Activated CD4-positive, alpha-beta T cell treated with anti-CD3 and anti-CD28 coated beads for 36 hours (primary cell): ENCODE measurements at places on chromosomes 16 and 17. TPM values are rescaled to one million over a fixed set of nuclear protein-coding genes. Genes with fewer than 3 reads are reported as not detected.

- H3K4me3 ChIP-seq, result no peak overlapping the region
- no peak for DNase-seq
- peaks cover 35% of the 10 kb centered on the region for H3K27me3 ChIP-seq
- no peak overlapping the region for H3K27ac ChIP-seq
- H3K36me3 ChIP-seq, result no peaks in the 10 kb centered on the region
These were observed 74.0 kb upstream of the SIAH1 start for GRCh38 chr16:48459167-48459566.

DNA sequence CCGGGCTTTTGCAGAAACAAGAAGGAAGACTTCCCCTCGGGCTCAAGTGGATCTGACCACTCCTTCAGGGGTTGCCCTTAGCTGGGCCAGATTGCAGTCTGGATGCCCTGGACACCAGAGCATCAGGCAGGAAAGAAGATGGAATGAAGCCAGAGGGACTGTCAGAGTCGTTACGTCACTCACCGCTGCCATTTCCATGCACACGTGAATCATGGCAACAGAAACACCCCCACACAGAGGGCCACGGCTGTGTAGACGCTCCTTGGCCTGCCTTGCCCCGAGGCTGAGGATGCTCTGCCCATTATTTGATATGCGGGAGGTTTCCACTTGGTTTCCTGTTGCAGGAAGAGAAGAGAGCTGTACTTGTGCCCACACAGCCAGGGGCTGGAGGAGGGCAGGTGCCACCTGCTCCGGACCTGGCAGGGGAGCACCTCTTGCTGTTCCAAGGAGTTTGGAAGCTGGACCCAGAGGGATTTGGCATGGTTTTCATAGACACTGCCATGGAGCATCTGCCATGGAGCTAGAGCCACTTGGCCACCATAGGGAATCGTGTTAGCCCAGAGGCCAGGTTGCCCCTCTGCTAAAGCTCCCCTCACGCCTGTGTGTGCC is 29.4 kb downstream of the RBFOX3 start:
- no peak overlapping the region for H3K27ac ChIP-seq
- no peaks in the 10 kb centered on the region for H3K4me1 ChIP-seq
- no peak for DNase-seq

DNA sequence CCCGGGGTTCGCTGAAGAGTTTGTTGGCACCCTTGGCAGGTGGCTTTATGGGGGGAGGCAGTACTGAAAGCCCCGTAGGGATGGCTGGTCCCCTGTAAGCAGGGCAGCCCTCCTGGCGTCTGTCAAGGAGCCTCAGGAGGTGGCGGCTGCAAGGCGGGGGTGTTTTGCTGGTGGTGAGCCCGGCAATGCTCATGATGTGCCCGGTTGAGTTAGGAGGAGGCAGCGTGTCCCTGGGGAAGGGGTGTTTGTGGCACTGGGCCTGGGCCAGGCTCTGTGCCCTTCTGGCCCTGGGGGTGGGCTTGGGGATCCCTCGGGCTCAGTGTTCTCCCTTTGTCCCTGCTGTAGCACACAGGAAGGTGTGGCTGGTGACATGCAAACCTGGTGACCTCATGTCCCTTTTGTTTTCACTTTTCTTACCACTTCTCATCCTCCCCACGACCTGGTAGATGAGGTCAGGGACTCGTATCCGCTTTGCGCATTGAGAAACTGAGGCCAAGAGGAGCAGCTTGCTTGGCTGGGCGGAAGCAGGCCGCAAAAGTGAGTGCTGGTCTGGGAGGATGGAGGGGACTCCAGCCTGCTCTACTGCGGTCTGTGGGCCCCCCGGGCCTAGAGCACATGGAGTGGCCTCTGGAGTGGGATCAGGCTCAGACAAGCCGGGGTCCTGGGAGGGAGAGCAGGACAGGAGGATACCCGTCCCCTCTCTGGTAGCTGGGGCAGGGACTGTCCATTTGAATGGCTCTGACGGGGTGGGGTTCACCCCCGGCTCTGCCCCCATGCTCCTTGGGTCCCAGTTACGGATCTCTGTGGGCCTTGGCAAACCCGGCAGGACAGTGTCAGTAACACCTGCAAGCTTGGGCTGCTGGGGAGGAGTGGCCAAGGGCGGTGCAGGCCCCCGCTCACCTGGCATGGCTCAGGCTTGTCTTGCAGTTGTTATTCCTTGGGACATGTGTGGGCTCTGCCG is 2.2 kb downstream of the SNN start:
- no peaks in the 10 kb centered on the region for H3K36me3 ChIP-seq
- no peaks in the 10 kb centered on the region for H3K27me3 ChIP-seq
- peak; percentile 45 for DNase-seq
- peak overlapping the region; percentile 69 for H3K27ac ChIP-seq

- no peak overlapping the region for H3K27ac ChIP-seq
- H3K4me3 ChIP-seq, result no peak overlapping the region
- peaks cover 12% of the 10 kb centered on the region for H3K27me3 ChIP-seq
- DNase-seq, result no peak
- no peaks in the 10 kb centered on the region for H3K4me1 ChIP-seq
These were observed 300.6 kb upstream of the CDH5 start for GRCh38 chr16:66065925-66066324.

DNA sequence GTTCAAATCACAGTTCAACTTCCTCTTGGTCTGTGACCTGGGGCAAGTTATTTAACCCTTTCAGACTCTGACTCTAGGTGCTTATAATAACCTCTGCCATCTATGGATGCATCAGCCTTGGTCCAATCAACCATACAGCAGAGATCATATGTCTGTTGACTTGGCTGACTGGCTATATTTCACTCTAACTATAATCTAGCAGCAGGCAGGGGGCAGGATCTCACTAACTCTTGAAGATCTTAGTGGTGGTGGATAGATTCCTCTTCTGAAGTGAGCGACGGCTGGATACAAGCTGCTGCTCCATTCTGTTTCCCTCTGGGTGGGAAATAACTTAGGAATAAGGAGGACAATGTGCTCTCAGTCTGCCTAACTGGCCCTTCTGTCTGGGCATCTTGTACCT is 146.6 kb downstream of the SKAP1 start:
- H3K27ac ChIP-seq, result no peak overlapping the region
- H3K4me1 ChIP-seq, result peaks cover 12% of the 10 kb centered on the region
- H3K27me3 ChIP-seq, result no peaks in the 10 kb centered on the region
- no peak for DNase-seq
- H3K4me3 ChIP-seq, result no peak overlapping the region
- H3K36me3 ChIP-seq, result peaks cover 10% of the 10 kb centered on the region

DNA sequence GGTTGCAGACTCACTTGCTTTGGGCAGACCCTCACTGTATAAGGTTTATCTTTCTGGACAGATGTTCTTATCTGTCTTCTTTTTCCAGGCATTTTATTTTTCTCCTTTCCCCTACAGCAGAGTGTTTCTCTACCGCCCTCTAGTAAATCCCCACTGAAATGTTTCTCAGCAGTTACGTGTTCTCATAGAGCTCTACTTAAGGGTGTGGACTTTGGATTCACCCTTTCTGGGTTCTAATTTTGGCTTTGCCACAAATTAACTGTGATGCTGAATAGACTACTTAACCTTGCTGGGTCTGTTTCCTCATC is 2.0 kb downstream of the ADAT1 start:
- H3K4me1 ChIP-seq, result peaks cover 47% of the 10 kb centered on the region
- no peak for DNase-seq
- H3K4me3 ChIP-seq, result peak overlapping the region; percentile 93

DNA sequence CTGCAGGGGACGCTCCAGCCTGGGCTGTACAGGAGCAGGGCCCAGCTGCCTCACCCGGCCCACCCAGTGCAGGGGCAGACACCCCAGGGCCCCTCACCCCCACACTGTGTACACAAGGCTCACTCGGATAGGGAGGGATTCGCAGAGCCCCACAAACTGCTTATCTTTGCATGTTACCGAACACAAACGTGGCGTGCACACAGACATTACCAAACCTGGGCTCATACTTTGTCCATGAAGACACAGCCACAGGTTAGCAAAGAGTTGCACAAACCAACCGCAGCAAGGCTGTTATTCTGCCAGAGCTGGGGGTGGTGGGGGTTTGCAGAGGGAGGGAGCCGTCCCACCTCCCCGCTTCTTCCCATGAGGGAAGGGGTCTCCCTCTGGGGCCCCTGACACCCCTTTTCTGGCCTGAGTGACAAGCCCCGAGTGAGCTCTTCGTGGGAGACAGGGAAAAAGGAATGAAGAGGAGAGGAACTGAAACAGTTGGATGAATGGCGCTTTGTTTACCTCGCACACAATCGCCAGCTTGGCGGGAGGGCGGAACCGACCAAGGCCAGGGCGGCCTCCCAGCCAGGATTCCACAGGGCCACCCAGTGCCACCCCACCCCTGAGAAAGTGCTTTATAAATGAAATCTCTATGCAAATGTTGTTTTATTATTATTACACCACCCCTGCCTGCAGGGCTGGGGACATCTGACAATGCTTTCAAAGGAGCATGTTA is 434 bp upstream of the CPSF4L start:
- no peaks in the 10 kb centered on the region for H3K4me1 ChIP-seq
- no peaks in the 10 kb centered on the region for H3K27me3 ChIP-seq
- no peak for DNase-seq
- no peak overlapping the region for H3K27ac ChIP-seq

DNA sequence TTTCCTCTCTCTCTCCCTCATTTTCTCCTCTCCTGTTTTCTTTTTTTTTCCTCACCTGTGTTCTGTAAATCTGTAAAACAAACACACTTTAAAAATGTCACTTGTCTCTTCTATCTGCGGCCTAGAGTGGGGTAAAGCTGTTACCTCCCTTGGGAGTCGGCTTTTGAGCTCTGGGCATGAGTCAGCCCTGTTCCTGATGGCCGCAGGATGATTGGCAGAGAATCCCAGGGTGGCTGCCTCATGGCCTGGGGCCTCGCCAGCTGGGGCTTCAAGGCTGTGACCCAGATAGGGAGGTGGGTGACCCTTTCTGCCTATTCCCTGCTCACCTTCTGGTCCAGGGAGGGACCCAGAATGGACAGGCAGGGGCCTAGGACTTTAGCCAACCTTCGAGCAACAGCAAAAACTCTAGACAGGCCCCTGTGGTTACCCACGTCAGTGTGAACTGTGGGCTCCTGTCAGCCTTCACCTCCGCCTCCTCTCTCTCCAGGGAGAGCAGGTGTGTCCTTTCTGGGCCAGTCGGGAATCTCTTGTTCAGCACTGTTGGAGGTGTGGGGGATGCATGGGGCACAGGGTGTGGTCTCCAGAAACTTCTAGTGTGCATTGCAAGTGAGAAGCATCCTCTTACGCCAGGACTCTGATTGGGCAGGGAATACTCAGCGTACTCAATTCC is 87.4 kb downstream of the RAP1GAP2 start:
- no peak overlapping the region for H3K27ac ChIP-seq
- H3K4me1 ChIP-seq, result peaks cover 6% of the 10 kb centered on the region
- H3K4me3 ChIP-seq, result no peak overlapping the region
- no peak for DNase-seq
- H3K27me3 ChIP-seq, result no peaks in the 10 kb centered on the region
- H3K36me3 ChIP-seq, result no peaks in the 10 kb centered on the region

DNA sequence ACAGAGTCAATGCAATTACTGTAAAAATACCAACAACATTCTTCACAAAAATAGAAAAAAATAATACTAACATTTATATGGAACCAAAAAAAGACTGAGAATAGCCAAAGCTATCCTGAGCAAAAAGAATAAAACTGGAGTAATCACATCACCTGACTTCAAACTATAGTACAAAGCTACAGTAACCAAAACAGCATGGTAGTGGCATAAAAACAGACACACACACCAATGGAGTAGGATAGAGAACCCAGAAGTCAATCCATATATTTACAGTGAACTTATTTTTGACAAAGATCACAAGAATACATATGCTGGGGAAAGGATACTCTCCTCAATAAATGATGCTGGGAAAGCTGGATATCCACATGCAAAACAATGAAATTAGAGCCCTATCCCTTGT is 84.2 kb downstream of the CEP112 start:
- no peaks in the 10 kb centered on the region for H3K36me3 ChIP-seq
- no peaks in the 10 kb centered on the region for H3K4me1 ChIP-seq
- no peaks in the 10 kb centered on the region for H3K27me3 ChIP-seq
- H3K4me3 ChIP-seq, result no peak overlapping the region
- DNase-seq, result no peak

DNA sequence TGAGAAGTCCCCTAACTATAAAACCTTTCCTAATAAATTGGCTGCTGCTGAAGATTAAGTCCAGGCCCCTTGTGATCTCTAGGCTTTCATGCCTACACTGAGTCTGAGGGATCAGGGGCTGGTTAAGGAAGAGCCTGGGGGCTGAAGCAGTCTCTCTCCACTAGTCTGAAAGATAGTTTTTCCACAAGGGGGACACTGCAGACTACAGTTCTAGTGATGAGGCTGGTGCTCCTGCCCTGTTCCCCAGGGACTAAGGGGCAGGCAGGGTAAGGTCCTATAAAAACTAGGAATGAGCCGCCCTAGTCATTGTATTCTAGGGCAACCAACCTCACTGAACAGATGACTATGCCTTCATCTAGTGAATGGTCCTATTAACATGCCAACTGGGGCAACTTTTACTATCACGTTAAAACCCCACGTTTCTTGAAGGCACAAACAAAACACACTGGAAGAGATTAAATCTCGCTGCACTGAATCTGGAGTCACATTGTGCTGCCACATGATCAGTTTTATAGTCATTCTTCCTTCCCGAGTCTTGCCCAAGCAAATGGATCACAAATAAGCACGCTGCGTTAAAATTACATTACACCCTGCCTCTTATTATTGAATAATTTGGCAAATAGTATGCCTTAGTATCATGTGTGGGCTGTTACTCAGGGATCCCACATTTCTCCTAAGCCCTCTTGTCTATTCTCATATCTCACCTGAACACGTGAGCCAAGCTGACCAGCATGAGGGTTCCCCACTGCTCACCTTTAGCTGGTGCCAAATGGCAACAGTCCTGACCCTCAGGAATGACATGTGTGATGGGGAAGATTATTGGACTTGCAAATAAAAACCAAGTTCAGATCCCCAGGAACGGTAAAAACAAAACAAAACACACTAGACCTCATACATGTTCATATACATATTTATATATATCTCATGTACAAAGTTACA is 95.4 kb upstream of the TOB1 start:
- no peaks in the 10 kb centered on the region for H3K27me3 ChIP-seq
- peaks cover 17% of the 10 kb centered on the region for H3K36me3 ChIP-seq
- no peak overlapping the region for H3K27ac ChIP-seq
- H3K4me3 ChIP-seq, result no peak overlapping the region
- peaks cover 8% of the 10 kb centered on the region for H3K4me1 ChIP-seq
- no peak for DNase-seq

DNA sequence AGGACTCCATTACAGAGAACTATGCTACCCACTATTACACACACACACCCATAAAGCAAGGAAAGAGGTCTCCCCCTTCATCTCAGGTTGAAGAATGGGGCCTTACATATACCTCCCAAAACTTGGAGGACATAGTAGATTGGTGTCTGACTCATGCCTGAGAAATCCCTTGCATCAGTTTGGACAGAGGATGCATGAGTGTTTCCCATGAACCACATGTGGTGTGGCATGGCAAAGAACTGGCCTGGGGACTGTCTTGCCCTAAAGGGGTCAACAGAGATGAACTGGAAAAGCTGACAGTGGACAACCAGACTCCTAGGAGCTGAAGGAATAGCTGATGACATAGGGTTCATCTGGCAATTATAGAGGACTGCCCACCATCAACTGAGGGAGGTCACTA is 54.0 kb downstream of the DYNLRB2 start:
- H3K27ac ChIP-seq, result no peak overlapping the region
- H3K27me3 ChIP-seq, result peaks cover 11% of the 10 kb centered on the region
- DNase-seq, result no peak

The SCNN1G gene
- not detected for total RNA-seq

The CSH2 gene
- not detected for total RNA-seq

The XAF1 gene
- total RNA-seq, result 48.6 TPM

The SLFN12 gene
- 5.4 TPM for total RNA-seq

The ITGAL gene
- 222 TPM for total RNA-seq

The KIF18B gene
- 38.9 TPM for total RNA-seq

The SLFN11 gene
- total RNA-seq, result 67.9 TPM
